T-cell (primary cell): ENCODE measurements at places on chromosomes 3 and 15. TPM values are rescaled to one million over a fixed set of nuclear protein-coding genes. Genes with fewer than 3 reads are reported as not detected.

The FRMD5 gene
- total RNA-seq: 0.23 TPM

The PAQR5 gene
- 0.03 TPM for total RNA-seq

The CEP152 gene
- 10.3 TPM for total RNA-seq

The RASGRF1 gene
- not detected for total RNA-seq

The AEN gene
- total RNA-seq: 48.4 TPM

The DPP8 gene
- total RNA-seq: 48.1 TPM

The RARRES1 gene
- total RNA-seq: not detected

The KCNMB3 gene
- total RNA-seq: 1.1 TPM

The GOLGA8B gene
- total RNA-seq: 379 TPM

The SLC12A6 gene
- 71.2 TPM for total RNA-seq

The SCAANT1 gene
- total RNA-seq: 5.7 TPM

The CAPN3 gene
- total RNA-seq: 17.0 TPM

The SAMMSON gene
- total RNA-seq: not detected

The RETNLB gene
- not detected for total RNA-seq

The ARHGAP31 gene
- 5.1 TPM for total RNA-seq

The AP3S2 gene
- 24.9 TPM for total RNA-seq

The CACNA1D gene
- total RNA-seq: not detected

The SLC51A gene
- not detected for total RNA-seq

The RFTN1 gene
- total RNA-seq: 72.4 TPM

The ABHD5 gene
- 9.2 TPM for total RNA-seq

The CD200R1 gene
- 11.9 TPM for total RNA-seq
